ENCODE measurements at places on chromosomes 7 and 10.

DNA sequence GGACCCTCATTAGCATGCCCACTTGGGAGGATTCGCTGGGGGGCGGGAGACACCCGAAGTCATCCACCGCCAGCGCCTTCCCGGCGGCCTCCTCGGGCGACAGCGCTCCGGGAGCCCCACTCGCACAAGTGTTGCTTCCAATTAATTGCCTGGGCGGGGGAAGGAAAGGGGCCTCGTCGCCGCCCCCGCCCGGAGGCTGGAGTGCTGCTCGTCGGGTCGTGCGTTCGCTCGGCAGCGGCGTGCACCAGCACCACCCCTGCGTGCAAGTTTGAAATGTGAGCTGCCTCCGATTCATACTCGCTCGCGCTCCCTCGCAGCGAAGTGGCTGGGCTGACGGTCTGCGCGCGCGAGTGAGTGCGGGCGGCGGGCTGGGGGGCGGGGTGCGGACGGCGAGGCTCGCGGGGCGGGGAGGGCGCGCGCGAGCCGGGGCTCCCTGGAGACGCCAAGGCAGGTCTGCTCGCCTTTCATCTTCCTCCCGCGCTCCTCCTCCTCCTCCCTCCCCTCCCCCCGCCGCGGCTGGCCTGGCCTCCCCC is 104.6 kb upstream of the PPIF start:
- peak; percentile 87 for DNase-seq

DNA sequence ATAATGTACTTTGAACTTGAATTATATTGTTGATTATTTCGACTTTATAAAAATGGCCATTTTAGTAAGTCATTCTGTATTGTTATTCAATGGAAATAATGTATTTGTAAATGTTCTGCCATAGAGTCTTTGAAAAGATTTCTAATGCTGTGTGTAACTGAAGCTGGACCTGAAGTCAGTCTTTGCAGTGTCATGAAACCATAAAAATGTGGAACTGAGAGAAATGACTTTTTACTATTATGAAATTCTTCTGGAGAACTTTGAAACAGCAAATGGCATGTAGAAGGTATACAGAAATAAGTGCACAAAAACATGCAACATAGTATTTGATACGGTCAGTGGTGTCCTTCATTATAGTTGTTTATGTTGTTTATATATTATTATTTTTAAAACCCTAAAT is 59.7 kb upstream of the ADRA2A start:
- no peak for DNase-seq

DNA sequence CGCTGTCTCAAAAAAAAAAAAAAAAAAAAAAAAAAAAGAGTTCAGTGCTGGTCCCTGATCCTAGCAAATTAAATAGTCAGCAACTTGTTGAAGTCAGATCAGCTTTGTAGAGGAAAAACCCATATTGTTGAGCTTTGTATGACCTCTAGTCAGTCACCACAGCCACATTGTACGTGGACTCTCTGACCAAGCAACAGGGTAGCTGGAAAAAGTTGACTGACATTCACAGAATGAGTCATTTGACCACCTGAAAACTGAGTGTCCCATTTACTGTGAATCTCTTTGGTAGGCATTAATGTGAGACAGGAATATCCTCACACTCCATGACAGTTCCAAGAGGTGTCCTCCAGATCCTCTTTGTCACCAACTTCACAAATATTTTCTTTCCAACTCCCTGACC is 371.1 kb downstream of the LRRTM3 start:
- DNase-seq: no peak

DNA sequence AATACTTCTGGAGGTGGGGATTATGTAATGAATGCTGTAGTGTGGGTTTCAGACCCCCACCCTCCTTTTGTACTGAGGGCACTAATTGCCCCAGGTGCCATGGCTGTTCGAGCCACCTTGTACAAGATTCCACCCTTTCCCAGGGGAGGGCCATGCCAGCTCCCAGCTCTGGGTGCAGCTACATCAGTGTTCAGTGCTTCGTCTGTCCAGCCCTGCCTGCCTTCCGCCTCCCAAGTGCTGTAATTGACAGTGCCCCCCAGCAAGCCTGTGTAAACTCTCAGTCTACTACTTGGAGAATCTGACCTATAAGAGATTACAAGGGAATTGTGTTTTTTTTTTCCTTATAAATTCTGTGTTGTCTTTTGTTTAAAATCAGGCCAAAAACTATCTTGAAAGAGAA is 33.0 kb downstream of the GTF2I start:
- no peak for DNase-seq

DNA sequence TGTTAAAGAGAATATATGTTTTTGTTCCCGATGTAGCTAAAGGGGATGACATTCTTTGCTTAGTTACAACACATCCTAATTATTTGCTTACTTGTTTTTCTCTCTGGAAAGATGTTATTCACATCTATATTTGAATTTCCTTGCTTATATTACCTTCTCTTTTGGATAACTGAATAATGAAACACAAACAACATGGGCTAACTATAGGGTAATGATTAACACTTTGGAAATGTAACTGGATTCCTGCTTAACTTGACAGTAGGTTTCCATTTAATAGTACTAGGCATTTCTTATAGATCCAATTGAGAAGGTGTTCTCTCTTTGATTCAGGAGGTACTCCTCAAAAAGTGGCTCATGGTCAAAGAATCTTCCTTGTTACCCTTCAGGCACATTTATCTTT is 141.1 kb downstream of the CCSER2 start:
- no peak for DNase-seq
